ENCODE measurements at places on chromosomes 7 and 10. TPM values are rescaled to one million over a fixed set of nuclear protein-coding genes. Genes with fewer than 3 reads are reported as not detected.

DNA sequence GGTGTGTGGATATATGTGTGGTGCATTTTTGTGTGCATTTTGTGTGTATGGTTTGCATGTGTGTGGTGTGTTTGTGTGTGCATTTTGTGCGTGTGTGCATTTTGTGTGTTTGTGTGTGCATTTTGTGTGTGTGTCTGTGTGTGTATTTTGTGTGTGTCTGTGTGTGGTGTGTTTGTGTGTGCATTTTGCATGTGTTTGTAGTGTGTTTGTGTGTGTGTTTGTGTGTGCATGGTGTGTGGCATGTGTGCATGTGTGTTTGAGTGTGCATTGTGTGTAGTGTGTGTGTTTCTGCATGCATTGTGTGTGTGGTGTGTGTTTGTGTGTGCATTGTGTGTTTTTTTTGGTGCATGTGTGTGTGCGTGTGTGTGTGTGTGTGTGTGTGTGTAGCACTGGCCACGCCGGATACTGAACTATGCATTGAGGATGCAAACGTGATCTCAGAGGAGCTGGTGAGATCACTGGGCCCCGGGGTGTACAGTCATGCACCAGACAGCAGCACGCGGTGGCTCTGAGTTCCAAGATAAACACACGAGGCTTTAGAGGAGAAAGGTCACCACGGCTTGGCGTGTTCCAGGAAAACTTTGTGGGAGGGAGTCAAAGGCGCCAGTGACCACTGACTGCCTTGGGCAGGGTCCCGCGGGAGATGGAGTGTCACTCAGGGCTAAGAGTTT lies 106.6 kb upstream of the SHH start:
- DNase-seq = no peak

- DNase-seq = no peak
Measured at GRCh38 chr7:73822319-73823173, 8.2 kb upstream of the CLDN4 start.

GRCh38 chr7:146177301-146177700 lies 60.7 kb downstream of the CNTNAP2 start:
- DNase-seq = no peak

DNA sequence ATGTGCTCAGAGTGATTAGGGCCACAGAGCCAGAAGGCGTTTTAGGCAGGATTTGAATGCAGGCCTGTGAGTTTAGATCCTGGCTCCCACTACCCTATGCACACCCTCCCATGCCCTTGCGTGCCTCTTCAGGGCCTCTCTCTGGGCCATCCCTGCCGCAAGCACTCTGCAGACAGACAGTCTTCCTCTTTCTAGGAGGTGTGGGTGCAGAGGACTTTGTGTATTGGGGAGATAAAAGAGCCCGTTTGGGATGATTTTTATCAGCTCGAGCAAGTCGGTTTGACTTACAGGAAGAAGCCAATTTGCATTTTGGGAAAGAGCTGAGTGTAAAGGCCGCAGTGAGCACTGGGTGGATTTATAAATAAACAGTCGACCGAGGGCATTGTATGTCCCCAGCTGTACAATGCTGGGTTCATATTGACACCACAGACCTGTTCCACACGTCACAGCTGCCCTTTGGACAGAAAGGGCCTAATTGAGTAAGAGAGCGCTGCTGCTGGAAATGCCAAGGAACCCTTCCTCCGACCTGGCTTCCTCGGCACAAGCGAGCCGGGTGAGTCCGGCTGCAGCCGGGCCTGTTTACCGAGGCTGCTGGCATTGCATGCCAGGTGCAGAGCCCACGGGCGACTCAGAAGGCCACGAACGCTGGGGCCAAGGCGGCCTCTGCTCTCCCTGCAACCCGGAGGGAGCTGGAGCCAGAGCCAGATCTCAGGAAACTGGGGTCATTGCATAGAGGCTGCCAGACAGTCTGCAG lies 25.1 kb downstream of the ZMIZ1 start:
- no peak for DNase-seq

- DNase-seq = no peak
Measured at GRCh38 chr7:53656881-53657280, 621.4 kb downstream of the POM121L12 start.

Gene PGAM2
- total RNA-seq = 1.4 TPM

- DNase-seq = peak; percentile 27
Measured at GRCh38 chr10:116452338-116452720, 24.7 kb downstream of the PNLIPRP3 start.

Gene SLC26A3
- not detected for total RNA-seq

DNA sequence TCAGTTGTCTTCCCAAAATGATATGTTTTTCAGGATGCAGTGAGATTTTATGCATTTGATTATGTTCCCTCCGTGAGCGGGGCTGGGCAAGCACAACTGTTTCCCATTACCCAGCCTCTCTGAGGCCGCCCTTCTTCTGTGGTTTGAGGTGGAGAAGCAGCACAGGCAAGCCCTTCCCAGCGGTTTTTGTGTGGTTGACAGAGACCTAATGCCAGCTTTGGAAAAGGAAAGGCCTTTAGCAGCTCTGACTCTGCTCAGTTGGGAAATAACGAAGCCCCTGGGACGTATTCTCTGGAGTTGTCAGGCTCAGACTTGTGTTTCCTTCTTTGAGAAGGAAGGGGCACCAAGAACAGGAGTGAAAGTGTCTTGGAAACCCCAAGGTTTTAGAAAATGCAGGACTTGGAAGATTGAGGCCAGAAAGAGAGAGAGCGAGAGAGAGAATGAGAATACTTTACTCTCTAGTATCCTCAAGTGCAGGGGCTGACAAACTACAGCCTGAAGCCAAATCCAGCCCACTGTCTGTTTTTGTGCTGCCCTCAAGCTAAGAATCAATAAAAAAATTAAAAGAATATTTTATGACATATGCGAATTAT lies 20.6 kb upstream of the PDCD4 start:
- no peak for DNase-seq

DNA sequence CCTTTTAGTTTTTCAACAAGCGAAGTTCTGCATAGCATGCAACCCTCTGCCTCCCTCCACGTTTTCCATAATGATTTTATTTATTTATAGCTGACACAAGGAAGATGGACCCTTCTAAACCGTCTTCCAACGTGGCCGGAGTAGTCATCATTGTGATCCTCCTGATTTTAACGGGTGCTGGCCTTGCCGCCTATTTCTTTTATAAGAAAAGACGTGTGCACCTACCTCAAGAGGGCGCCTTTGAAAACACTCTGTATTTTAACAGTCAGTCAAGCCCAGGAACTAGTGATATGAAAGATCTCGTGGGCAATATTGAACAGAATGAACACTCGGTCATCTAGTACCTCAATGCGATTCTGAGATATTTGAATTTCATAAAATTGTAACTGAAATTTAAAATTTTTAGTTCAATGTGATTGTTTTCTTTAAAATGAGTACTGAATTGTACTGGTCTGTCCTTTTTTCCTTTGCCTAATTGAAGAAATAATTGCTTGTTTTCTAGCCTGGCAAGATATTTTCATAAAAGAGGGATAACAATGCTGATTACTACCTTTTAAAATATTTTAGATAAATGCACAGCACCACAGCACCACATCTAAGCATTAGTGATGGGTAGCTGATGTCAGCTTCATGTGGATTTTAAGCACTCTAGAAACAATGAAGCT lies 41.5 kb upstream of the SLC39A12 start:
- DNase-seq = no peak

Data from H1 (cell line).